ENCODE measurements at places on chromosomes 7 and 10. TPM values are rescaled to one million over a fixed set of nuclear protein-coding genes. Genes with fewer than 3 reads are reported as not detected.

DNA sequence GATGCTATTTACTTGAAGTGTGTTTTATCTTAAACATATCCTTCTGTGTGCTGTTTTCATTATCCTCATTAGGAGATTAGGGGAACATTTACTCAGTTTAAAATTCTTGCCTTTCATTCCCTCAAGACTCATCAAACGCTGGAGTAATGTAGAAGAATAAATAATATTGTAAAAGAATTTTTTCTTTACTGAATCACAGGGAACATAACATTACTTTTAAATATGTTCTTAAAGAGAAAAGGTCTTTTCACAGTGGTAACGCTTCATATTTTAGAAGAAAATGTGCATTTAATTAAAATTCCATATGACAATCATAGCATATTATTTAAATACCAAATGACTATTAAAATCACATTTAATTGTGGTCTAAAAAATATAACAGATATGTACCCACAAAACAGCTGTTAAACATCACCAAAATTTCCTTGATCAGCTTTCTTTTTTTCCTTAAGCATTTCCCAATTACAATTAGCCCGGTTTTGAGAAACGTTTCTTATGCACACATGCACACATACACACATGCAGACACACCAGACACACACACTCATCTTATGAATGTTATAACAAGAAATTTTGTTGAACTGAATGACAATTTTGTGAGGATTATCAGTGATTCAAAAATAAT is 102.0 kb upstream of the GLI3 start:
- DNase-seq, result no peak

The CYP2C19 gene
- total RNA-seq, result not detected

The JAKMIP3 gene
- total RNA-seq, result 0.05 TPM

The ZNF425 gene
- total RNA-seq, result 1.4 TPM

The HOXA10 gene
- total RNA-seq, result 0.88 TPM

DNA sequence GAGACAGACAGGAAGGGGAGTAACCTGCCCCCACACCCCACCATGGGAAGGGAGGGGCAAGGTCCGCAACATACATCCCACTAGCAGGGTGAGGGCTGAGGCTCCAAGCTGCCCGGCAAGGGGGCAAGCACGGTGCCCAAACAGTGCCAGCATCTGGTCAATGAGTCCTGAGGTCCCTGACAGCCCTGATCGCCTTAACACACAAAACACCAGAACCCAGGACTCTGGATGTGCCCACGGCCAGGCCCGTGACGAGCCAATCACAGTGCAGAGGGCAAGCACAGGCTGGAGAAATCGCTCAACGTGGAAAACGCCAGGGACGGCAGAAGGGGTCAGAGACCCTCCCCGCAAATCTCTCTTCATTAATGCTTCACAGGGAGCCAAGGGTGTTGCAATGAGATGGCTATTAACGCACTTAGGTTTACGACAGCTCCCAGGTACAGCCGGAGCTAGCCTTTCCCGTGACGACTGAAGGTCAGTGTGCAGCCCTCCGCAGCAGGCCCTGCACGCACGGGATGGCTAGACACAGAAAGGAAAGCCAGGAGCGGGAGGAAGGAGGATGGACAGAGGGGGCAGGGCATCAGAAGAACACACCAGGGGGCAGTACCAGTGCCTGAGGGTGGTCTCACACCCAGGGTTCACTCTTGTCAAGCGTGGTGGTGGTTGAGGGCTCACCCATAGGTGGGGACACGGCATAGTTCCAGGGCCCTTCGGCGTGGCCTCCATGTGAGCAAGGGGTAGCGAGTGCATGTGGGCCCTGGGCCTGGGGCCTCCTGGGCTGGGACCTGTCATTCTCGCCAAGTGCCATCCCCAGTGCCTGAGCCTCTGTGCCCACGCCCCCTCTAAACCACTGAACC is 220.5 kb downstream of the MAD1L1 start:
- peak; percentile 57 for DNase-seq

The CDHR3 gene
- total RNA-seq, result not detected

The STEAP1 gene
- total RNA-seq, result 37.2 TPM

GRCh38 chr10:101759309-101760247 is 16.3 kb downstream of the FGF8 start:
- no peak for DNase-seq

- no peak for DNase-seq
These were observed 65.6 kb downstream of the POM121L12 start for GRCh38 chr7:53101026-53101425.

The GCK gene
- total RNA-seq, result not detected

The WNT2 gene
- not detected for total RNA-seq

- DNase-seq, result peak; percentile 69
These were observed 8.2 kb downstream of the TFR2 start for GRCh38 chr7:100632951-100633717.

GRCh38 chr10:34813626-34814222 is 1.4 kb downstream of the PARD3 start:
- no peak for DNase-seq

The KEL gene
- total RNA-seq, result not detected

DNA sequence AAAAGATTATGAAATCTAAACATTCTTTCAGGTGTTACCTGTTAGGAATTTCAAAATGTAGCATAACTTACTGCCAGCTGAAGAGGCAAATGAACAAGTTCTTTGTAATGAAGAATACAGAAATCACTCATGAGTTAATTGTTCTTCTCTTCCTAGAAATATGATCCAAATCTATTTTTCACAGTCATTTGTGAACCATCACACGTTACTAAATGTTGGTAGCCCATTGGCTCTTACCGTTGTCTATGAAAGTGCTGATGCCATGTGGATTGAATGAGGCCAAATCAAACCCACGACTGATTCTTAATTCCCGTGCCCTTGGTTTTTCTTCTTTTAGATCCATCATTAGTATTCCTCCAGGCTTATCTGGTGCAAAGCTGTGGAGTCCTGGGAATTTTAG is 15.9 kb upstream of the PON3 start:
- DNase-seq, result no peak

GRCh38 chr7:136061433-136061832 is 84.3 kb upstream of the MTPN start:
- no peak for DNase-seq

All from natural killer cell treated with Interleukin-12 subunit alpha and Interleukin-12 subunit beta and Interleukin-15 and Interleukin-18, amount 100 ng/mL, for 72 hours (primary cell).